Naive thymus-derived CD4-positive, alpha-beta T cell (primary cell): ENCODE measurements at places on chromosomes 4 and X.

DNA sequence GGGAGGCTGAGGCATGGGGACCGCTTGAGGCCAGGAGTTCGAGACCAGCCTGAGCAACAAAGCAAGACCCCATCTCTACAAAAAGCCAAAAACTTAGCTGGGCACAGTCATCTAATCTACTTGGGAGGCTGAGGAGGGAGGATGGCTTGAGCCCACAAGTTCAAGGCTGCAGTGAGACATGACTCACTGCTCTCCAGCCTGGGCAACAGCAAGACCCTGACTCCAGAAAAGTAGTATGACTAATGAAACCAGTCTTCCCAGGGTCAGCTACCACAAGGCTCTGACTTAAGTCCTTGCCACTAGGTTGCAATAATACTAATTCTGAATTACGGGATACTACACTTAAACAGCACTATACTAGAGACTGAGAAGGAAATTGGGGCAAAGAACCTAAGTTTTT lies 33.1 kb downstream of the ERVMER34-1 start:
- DNase-seq: no peak

DNA sequence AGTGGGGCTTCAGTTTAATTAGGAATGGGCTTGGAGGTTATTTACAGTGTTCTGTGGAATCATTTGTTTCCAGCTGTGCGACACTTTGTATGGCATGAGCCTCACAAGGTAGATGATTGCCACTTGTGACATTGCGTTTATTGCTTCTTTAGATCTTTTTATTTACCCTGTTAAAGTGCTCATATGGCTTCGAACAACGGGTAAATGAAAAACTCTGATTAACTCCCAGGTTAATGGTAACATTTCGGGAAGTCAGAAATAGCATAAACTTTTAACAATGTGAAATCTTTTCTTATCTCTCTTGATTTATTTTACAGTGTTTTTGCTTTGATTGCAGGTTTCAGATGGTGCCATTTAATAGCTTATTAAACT lies 494.3 kb downstream of the IDS start:
- DNase-seq: no peak

- DNase-seq: no peak
Measured at GRCh38 chr4:80043541-80043940, 29.5 kb downstream of the ANTXR2 start.

GRCh38 chr4:163611784-163612445 lies 117.4 kb downstream of the TMA16 start:
- DNase-seq: no peak

- DNase-seq: peak; percentile 30
Measured at GRCh38 chr4:74675673-74676279, 118.5 kb downstream of the BTC start.

DNA sequence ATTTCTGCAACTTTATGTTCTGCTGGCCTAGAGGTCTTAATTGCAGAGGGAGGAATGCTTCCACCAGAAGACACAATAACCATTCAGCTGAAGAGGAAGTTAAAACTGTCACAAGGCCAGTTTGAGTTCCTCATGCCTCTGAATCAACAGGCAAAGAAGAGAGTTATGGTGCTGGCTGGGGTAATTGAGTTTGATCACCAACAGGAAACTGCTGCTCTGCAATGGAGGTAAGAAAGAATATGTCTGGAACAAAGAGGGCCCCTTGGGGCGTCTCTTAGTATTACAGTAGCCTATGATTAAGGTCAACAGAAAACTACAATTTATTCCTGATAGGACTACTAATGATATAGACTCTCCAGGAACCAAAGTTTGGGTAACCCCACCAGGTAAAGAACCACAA lies 744.0 kb downstream of the FSTL5 start:
- no peak for DNase-seq

GRCh38 chr4:140157341-140157740 lies 3.4 kb upstream of the MAML3 start:
- peak; percentile 24 for DNase-seq

- DNase-seq: no peak
Measured at GRCh38 chr4:127400731-127401346, 231.9 kb upstream of the INTU start.

DNA sequence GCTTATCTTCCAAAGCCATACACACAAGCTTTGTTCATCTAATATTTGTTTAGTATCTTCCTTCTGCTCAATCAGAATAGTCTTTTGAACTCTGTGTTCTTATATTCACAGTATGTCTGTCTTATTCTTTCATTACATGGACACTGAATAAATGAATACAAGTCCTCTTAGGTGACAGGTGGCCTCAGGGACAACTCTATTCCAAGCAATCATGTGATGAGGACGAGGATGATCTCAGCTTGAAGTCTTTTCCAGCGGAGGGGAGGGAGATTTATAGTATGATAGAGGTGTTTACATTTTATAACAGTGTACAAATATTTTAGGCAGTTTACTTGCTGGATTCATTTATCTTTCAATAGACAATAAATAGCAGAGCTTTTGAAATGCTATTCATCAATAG lies 300.4 kb downstream of the NLGN4X start:
- DNase-seq: no peak

DNA sequence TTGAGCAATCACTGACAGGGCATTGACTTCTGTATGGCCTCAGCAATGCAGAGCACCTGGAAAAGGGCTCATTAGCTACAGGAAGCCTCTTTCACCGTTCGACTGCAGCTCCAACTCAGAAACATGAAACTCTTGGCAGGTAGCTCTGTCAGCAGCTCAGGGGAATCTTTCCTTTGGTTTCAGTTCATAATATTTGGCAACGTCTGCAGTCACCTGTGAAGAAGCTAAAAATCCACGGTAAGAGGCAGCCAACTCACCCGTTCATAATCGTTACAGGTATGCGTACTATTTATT lies 354.9 kb downstream of the CAMK2D start:
- no peak for DNase-seq

DNA sequence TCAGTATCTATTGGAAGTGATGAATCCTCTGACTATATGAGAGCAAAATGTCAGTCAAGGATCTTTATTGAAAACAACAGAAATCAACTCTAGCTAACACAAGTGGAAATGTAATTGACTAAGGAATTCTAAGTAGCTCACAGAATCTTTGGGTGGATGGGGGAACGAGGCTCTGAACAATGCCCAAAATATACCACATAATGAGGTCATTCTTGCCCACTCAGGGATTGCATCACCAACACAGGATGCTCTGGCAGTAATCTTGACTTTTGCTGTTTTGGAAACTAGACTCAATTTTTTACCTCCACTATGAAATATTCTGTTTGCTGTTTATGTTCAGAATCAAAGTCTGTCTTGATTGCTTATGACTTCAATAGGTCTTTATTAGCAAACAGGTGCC lies 127.4 kb upstream of the UNC5C start:
- no peak for DNase-seq

- no peak for DNase-seq
Measured at GRCh38 chrX:150313514-150313913, 49.6 kb upstream of the MAMLD1 start.

- peak; percentile 63 for DNase-seq
Measured at GRCh38 chrX:12999422-12999821, 24.5 kb downstream of the TMSB4X start.
